ENCODE measurements at places on chromosomes 4 and X. TPM values are rescaled to one million over a fixed set of nuclear protein-coding genes. Genes with fewer than 3 reads are reported as not detected.

The EVC2 gene
- total RNA-seq, result 3.9 TPM

DNA sequence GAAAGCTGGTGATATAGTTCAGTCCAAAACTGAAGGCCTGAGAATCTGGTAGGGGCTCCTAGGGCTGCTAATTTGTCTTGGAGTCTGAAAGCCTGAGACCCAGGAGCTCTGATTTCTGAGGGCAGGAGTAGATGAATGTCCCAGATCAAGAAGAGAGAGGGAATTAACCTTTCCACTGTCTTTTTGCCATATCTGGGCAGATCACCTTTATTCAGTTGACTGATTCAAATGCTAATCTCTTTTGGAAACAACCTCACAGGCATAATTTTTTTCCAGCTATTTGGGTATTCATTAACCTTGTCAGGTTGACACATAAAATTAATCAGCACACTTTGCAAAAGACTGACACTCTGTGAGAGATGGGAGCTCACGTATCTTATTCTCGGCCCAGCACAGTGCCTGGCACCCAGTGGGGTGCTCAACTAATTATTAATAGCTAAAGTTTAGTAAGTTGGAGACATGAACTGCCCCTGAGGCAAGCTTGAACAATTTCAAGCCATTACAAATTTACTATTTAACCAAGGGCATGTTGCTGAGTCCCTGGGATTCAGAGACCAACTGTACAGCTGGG is 114.3 kb downstream of the CPEB2 start:
- DNase-seq, result no peak

DNA sequence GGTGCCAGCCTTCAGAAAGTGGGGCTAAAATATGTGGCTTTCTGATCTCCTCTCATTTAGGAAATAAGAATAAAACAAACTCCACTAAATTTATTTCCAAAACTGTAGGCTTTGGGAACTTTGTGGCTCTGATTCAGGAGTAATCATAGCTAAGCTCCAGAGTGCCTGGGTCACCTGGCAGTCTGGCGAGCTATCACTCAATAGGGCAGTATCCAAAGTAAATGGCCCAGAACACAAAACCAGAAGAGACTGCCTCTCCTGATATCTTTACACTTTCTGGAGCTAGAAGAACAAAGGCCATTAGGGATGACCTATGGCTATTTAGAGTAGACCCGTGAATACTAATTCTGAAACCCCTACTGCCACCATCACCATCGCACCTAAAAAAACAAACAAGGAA is 17.0 kb upstream of the PPARGC1A start:
- DNase-seq, result no peak

The TRIM75 gene
- not detected for total RNA-seq

DNA sequence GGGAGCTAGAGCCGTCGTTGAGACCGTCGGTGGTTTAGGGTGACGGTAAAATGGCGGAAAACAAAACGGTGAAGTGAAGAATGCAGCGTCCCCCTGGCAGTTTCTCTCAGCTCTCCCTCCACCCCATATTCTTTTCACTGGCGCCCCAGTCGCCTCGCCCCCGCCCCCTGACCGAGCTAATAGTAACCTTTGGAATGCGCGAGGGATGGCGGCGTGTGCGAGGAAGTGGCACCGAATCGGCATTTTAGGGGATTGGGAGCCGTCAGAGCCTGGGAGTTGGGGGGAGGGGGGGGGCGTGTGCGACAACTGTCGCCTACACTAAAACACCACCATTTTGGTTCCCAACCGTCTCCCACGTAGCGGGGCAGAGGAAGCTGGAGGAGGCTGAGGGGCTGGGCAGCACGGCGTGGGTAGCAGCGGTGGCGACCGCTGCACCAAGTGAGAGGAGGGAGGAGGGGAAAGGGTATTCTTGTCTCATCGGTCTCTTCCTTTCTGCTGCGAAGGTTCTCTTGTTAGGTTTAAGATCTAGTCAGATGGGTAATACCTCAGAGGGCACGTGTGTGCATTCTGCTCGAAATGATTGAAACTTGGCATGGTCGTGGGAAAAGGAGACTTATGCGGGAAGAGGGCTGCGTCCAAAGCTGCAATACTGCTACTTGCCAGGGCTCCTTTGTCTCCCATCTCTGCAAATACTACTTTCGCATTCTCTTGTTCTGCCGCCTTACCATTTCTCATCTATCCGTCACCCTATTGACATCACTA is 840 bp downstream of the ZNF711 start:
- DNase-seq, result peak; percentile 60

- no peak for DNase-seq
These were observed 63.9 kb upstream of the TRIM2 start for GRCh38 chr4:153140294-153140693.

GRCh38 chr4:59161249-59161648 is 2038.9 kb upstream of the ADGRL3 start:
- DNase-seq, result no peak

- no peak for DNase-seq
These were observed 1.8 kb downstream of the EPHA5 start for GRCh38 chr4:65668201-65669089.

DNA sequence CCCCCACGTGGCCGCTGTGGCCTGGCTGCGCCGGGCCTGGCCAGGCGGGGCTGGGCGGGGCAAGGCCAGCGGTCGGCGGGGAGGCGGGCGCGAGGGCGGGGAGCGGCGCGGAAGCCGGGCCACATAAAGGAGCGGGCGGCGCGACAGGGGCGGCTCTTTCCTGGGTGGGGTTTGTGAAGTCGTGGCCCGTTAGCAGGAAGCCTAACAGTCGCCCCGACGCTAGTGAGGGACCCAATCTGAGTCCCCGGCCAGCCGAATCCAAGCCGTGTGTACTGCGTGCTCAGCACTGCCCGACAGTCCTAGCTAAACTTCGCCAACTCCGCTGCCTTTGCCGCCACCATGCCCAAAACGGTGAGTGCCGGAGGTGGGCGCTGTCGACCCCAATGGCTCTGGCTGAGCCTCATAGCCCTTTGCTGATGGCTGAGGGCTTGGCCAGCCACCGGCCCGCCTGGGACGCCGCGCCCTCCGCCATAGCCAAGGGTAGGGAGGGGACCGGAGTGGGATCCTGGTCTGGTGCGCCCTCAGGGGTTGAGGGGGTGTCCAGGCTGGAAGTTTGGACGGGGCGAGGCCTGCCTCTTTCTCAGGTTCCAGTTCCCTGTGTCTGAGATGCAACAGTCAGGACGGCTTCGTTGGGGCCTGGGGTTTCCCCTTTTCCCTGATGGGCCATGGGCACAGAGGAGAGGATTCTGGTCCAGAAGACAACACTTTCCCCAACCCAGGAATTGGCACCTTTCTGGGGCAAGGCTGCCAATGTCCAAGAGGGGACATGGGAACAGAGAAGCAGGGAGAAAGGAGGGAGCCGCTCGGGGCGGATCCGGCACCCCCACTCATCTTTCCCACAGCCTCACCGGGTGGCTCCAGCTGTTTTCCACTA is at the start of gene MSN:
Gene MSN, plus strand, starts transcription at position 152 of the 874 bp plus-strand sequence. Its CDS starts 188 bp downstream, at position 340.
- DNase-seq, result peak; percentile 64

- DNase-seq, result no peak
These were observed 109.8 kb upstream of the HDX start for GRCh38 chrX:84611843-84612636.

GRCh38 chr4:147761218-147761883 is 29.5 kb downstream of the ARHGAP10 start:
- no peak for DNase-seq

The SPARCL1 gene
- 422 TPM for total RNA-seq

The FGFRL1 gene
- total RNA-seq, result 15.8 TPM

DNA sequence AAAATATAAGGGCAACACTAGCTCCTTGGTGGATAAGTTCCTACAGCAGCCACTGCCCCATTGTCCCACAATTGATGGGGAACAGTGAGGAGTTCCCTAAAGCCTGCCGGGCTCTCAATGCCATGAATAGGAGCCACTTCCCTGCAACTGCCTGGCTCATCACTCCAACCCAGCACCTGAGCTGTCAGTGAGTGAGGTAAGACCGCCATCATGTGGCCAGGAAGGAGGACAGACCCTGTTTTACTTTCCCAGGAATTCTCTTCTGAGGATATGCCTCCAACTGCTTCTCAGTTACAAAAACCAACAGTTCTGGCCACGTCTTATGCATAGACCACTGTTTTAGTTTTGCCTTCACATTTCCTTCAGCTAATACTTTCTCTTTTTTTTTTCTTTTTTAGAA is 45.5 kb downstream of the SRPX start:
- peak; percentile 22 for DNase-seq

DNA sequence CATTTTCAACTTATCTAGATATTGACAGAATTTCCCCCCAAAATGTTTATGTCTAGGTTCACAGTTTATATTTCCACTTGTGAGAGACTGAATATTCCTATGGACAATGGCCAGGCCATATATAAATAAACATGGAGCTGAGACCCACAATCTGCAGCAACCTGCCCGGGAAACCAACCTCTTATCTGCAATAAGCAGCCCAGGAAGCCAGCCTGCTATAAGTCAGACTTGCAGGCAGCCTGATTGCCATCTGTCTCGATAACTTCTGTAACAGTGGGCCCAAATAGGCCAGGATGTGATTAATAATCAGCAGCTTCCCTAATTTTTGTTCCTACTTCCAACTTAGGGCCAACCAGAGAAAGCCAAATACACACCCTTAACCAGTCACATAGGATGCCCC is 5.2 kb upstream of the NAP1L5 start:
- no peak for DNase-seq

GRCh38 chr4:18559492-18559891 is 537.9 kb upstream of the LCORL start:
- DNase-seq, result no peak
